Mesangial cell (primary cell): ENCODE measurements at places on chromosomes 12 and 14. TPM values are rescaled to one million over a fixed set of nuclear protein-coding genes. Genes with fewer than 3 reads are reported as not detected.

The HCAR2 gene
- 0.13 TPM in 1 of 2 replicates, not detected in the other for total RNA-seq

The NPFF gene
- 1.5 TPM in 1 of 2 replicates, not detected in the other for total RNA-seq

The DHH gene
- total RNA-seq: 0.13 TPM in 1 of 2 replicates, not detected in the other

The MAP3K9 gene
- total RNA-seq: 9.8 and 13.7 TPM in 2 replicates

The KCNH3 gene
- total RNA-seq: 0.16 and 1.1 TPM in 2 replicates

The MIP gene
- total RNA-seq: 0.98 TPM in 1 of 2 replicates, not detected in the other

The ABCB9 gene
- total RNA-seq: 7.0 and 9.1 TPM in 2 replicates
